ENCODE measurements at places on chromosomes 7 and 10. TPM values are rescaled to one million over a fixed set of nuclear protein-coding genes. Genes with fewer than 3 reads are reported as not detected.

- no peak for ATAC-seq
Measured at GRCh38 chr7:33578166-33578565, 327.2 kb upstream of the BMPER start.

DNA sequence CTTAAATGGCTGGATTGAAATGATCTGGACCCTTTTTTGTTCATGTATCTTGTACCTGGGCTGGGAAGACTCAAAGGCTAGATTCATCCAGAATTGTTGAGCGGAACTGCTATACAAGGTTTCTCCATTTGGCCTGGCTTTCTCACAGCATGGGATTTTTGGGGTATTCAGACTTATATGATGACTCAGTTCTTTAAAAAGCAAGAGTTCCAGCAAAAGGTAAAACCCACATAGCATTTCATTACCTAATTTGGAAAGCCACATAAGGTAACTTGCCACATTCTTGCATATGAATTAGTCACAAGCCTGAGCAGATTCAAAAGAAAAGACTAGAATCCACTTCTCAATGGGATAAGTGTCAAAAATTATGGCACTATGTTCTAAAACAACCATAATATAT, 137.4 kb downstream of the HGF start:
- ATAC-seq, result no peak

DNA sequence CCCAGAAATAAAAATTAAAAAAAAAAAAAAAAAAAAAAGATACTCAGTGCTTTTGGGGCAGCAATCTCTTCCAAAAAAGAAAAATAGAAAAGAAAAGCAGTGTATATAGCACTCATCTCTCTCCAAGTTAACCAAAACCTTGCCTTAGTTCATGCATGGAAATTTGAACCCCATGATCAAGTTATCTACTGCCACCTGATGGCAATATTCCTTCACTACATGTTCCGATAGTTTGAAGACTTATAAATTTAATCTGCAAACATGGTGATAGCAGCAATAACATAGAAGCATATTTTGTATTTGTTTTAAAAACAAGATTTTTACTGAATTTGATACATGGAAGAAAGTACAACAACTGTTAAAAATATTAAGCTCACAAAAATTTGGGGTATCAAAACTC, 48.6 kb upstream of the SLIT1 start:
- ATAC-seq, result peak; percentile 15

GRCh38 chr7:41415471-41416207, 287.3 kb downstream of the INHBA start:
- no peak for ATAC-seq

- ATAC-seq, result peak; percentile 6
Measured at GRCh38 chr7:28957064-28957750, 923 bp downstream of the TRIL start.

GRCh38 chr10:74486659-74487058, 335.6 kb downstream of the ADK start:
- no peak for ATAC-seq

- no peak for ATAC-seq
Measured at GRCh38 chr7:983616-984071, 663 bp downstream of the CYP2W1 start.

DNA sequence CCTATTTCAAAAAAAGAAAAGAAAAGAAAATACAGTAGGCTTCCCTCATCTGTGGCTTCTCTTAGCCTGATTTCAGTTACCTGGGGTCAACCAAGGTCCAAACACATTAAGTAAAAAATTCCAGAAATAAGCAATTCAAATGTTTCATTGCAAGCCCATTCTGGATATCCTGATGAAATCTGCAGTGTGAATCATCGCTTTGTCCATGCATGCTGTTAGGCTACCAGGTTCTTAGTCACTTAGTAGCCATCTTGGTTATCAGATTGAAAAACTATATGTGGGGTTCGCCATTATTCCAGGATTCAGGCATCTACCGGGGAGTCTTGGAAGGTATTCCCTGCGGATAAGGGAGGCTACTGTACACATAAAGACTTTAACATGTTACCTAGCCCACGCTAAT, 991 bp upstream of the FAM204A start:
- no peak for ATAC-seq

DNA sequence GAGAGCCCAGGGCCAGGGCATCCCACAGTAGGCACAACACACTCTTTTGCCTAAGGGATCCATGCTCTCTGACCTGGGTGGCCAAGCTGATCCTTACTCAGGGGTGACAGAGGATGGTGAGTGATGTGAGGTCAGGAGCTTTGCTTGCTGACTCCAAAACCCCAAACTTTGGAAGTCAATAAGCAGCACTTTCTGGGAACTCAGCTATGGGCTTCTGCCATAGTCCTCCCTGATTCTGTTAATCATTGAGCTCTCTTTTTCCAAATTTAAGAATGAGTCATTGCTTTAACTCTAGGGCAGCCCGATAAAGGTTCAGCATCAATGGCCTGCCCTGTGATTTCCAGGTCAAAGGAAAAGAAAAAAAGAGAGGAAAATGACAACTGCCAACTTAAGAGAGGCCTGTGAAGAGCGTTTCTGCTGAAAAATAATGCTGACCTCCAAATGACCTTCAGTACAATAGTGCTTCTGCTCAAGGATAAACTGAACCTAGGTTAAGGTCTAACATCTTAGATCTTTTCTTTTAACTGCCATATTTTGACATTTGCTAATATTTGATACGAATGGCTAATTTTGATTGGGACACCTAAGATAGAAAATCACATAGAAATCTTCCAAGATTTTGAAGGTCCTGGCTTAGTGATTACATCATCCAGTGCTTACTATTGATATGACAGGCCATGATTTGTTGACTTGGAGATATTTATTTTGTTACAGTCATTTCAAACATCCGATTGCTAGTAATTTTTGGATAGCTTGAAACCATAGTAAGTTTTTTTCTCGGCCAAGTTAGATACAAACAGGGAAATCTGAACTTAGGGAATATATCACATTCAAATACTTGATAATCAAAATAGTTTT, 20.8 kb upstream of the RELN start:
- ATAC-seq, result no peak

DNA sequence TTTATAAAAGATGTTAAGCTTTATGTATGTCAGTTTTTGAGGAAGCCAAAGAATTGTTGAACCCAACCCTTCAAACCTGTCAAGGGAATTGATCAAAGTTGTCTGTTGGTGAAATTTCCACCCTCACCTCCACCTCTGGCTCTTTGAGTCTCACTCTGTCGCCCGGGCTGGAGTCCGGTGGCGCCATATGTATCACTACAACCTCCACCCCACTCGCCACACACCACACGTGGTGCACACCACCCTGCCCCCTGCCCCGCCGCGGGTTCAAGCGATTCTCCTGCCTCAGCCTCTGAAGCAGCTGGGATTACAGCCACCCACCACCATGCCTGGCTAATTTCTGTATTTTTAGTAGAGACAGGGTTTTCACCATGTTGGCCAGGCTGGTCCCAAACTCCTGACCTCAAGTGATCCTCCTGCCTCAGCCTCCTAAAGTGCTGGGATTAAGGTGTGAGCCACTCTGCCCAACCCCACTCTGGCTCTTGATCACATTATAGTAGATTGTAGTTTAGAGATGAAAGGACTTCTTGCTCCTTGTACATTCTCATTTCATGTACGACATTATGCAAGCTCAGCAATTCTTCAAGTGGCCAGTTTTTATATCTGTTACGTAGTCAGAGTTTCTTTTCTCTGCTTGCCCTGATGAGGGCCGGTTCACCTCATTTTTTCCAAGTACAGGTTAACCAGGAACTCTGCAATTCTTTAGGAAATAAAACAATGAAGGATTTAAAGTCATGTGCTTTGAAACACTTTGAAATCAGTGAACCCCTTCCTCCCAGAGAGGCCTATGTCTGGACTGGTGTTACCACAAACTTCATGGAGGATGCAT, 7.0 kb downstream of the BAMBI start:
- ATAC-seq, result no peak

GRCh38 chr10:30472414-30473155, 38.6 kb downstream of the MAP3K8 start:
- ATAC-seq, result no peak

GRCh38 chr7:122528879-122529481, 169.9 kb downstream of the RNF133 start:
- no peak for ATAC-seq

DNA sequence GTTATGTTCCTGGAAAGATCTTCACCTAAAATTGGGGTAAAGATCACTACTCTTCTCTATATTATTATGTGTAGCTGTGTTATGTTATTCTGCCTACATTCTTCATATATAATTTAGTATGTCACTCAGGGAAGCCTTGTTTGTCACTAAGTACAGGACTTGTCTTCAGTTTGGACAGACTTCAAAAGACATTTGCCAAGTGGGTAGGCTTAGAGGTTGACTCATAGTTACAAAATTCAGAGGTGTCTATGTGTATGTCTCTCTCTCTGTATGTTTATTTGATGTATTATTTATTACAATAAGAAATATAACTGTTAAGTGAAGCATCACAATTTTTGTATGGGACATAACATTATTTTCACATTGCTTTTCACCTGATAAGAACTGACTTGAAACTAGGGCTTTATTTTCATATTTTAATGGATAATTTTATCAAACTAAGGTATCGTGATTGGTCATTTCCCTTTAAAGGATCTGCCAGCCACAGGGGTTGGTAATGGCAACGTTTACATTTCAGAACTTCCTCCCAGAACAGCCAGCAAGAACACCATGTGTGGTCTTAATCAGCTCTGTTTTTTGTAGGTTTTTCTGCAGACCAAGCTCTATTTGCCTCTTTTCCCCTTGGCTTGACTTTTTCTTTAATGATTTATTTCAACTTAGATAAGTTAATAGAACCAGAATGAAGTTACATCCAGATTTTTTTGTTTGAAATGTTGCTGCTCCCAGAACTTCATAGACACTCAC, 262.1 kb upstream of the CACNA2D1 start:
- no peak for ATAC-seq

GRCh38 chr10:68099736-68100135, 9.6 kb upstream of the MYPN start:
- ATAC-seq, result no peak

DNA sequence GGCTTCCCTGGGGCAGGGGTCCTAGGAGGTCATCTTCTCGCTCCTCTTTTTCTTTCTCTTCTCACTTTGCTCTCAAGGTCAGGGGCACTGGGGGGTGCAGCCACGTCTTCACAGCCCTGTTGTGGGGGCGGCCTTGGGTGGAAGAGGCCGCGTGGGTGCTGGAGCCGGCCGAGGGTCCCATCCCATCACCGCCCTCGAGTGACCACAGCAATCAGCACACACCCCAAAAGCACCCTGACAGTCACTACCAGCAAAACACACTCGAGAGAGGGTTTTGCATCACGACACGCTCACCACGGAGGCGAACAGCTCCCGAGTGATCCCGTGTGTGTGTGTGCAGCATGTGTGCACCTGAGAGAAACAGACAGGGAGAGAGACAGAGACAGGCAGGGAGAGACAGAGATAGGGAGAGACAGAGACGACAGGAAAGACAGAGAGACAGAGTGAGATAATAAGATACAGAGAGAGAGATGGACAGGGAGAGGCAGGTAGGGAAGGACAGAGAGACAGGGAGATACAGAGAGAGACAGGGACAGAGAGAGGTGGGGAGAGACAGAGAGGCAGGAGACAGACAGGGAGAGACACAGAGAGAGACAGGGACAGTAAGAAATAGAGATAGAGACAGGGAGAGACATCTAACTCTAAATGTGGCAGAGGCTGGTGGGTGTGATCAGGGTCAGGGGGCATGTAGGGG, 100.9 kb downstream of the WDR37 start:
- ATAC-seq, result no peak

DNA sequence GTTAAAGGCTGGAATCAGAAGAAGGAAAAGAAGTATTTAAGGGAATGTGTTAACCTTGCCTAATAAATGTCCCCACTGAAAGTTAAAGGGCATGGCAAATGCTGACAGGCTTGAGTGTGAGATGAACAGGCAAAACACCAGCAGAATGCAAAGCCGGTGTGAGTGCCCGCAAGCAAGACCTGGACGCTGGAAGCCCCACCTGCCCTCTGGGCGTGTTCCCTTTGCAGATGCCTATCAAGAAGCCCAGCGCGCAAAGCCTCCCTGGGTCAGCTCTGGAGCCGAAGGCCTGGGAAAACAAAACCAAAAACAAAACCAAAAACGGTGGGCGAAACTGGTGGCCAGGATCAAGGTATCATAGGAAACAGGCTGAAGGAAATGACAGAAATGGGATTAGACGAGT, 200.3 kb downstream of the SFMBT2 start:
- no peak for ATAC-seq

- ATAC-seq, result no peak
Measured at GRCh38 chr10:27661514-27662286, 83.9 kb downstream of the MKX start.

DNA sequence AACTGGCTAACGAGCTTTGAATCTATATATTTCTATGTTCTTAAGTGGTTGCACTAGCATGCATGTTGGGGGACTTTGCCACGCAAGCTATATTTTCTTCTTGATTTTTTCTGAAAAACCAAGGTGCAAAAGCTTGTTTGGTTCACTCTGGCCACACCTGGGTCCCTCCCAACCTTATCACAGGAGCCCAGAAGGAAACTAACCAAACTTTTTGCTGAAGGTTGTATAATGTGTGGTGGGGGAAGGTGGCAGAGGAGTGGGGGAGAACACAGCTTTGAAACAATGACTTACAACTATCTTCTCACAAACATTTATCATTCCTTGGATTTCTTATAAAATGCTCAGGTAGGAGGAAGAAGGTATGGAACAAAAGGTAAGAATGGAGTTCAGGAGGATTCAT, 75.3 kb downstream of the TMEM168 start:
- no peak for ATAC-seq

GRCh38 chr10:9175200-9175599, 1120.7 kb downstream of the GATA3 start:
- no peak for ATAC-seq

DNA sequence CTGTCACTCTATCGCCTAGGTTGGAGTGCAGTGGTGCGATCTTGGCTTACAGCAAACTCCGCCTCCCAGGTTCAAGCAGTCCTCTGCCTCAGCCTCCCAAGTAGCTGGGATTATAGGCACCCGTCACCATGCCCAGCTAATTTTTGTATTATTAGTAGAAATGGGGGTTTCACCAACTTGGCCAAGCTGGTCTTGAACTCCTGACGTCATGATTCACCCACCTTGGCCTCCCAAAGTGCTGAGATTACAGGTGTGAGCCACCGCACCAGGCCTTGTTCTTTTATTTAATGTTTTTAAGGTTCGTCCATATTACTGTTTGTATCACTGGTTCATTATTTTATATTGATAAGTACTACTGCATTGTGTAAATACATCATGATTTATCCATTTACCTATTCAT, 10.2 kb upstream of the ITGA8 start:
- ATAC-seq, result no peak

GRCh38 chr10:106576534-106576933, 588.0 kb downstream of the SORCS1 start:
- no peak for ATAC-seq

DNA sequence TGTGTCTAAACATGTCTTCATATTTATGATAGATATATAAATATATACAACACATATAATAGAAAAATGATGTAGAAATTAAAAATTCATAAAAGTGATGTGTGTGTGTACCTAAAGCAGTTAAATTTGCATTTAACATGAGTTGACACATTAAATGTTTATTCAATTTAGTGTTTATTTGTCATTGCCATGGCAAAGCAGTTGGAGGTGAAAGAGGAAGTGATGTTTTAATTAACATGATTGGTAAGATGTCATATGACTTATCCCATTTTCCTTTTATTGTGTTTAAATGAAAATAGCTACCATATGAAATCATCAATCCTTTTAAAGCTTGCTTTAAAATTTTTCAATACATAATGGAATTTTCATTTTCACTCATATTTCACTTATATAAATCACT, 452.6 kb downstream of the SUGCT start:
- no peak for ATAC-seq

TEX36 gene
- not detected for total RNA-seq

CDK14 gene
- 9.9 TPM for total RNA-seq

FAM221A gene
- 8.4 TPM for total RNA-seq

POLR2J2 gene
- 0.92 TPM for total RNA-seq

CCL26 gene
- 6.9 TPM for total RNA-seq

DMBT1 gene
- total RNA-seq, result 0.76 TPM

BUD23 gene
- 63.9 TPM for total RNA-seq

LRRC18 gene
- not detected for total RNA-seq
